Occipital lobe (tissue), 3 donors: ENCODE measurements at places on chromosomes 5 and 9.

GRCh38 chr5:157535042-157535865 is 40.3 kb downstream of the ADAM19 start:
- DNase-seq = no peak

DNA sequence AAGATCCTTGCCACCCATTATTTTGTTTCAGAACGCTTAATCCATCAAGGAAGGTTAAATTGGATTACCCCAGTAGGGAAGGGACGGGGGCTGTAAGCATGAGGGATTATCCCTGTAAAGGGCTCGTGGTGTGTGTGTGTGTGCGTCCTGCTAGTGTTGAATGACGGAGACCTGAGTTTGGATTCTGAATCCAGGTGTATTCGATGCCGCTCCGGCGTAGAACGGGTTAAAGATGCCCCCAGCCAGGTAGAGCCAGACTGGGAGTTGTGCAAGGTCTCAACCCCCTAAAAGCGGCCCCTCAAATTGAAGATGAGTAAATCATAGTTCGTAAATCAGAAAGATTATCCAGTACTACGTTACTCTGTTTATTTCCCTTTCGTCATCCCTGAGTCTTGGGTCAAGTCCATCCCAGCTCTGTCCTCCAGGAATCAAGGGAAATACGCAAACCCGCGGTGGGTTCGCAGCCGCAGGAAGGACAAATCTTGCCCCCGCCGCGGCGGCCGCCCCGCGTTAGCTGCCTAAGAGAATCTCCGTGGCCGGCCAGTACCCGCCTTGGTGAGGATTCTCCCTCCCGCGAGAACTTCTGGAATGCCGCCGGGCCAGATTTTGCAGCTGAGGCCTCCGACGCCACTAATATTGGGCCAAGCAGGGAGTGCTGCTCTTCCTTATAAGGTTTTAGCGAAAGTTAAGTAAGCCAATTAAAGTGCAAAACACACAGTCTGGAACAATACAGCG is 586 bp upstream of the MTAP start:
- DNase-seq = peak; percentile 63

DNA sequence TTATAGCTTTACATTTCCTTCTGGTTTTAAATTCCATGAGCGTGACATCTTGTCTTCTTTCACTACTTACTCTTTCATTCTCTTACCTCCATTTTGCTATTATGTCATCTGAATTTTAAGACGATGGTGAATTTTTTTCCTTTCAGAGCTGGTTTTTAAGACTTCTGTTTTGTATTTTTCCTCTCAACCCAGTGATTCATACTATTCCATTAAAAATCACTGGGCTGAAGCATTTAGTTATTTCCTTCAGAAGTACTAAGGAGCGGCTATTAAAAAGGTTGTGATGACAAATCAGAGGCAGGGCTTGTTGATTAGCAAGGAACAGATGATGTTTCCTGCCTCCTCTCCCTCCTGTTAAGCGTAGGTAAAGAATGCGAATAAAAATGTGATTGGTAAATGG is 16.5 kb downstream of the AGXT2 start:
- DNase-seq = no peak

DNA sequence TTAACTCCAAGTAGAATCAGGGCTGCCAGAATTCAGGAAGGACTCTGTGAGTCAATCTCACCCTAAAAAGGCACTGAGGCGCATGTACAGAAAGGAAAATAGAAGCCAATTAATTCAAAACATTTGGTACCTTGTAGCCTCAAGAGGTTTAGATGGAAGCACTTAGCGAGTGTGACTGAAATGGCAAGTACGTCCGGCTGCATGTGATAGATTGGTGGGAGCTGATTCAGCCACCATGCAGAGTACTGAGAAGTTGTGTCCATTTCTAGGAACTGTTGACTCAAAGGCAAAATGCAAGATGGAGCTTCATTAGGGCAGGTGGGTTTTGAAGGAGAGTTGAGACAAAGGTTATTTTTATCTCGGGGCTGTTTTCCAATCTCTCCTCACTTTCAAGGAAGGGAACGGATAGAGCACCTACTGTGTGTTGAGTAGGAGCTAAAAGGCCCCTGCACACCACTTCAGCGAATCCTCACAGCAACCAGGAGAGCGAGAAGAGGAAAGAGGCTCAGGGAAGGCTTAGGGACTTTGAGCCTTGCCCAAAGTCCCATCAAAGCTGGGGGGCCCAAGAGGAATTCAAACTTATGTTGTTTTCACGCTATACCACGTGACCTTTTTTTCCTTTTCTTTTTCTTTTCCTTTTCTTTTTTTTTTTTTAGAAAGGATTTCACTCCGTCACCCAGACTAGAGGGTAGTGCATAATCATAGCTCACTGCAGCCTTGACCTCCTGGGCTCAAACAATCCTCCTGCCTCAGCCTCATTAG is 34.6 kb upstream of the CPEB4 start:
- DNase-seq = no peak

DNA sequence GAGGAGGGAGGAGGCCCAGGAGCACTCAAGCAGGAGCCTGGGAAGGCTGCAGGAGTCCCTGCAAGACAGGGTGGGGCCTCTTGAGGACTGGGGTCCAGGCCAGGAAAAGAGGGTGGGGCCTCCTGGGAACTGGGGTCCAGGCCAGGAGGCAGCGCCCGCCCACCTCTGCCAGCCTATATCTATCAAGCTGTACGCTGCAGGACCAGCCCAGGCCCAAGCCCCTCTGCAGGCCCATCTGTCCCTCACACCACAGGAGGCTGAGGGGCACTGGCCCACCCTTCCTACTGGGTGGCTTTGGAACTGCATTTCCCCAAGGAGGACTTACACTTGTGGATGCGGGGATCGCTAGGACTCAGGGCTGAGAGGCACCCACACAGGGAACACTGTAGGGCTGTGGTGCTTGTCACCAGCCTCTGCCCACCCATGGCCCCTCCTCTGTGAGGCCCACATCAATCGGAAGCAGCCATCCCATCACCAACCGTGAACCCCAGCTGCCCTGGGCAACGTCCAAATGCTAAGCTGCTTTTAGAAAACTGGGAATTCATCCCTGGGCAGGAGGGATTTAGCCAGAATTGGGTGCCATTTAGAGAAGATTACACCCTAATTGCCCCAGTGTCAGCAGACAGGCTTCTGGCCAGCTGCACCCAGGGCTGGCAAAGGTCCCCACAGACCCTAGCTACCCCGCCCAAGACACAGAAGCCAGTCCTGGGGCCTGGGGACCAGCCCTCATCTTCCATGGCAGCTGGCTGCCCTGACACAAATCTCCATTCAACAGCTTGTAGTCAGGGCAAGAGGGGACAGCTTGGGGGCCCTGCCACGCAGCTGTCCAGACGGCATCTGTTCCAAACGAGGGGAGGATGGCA is 15.3 kb downstream of the BICD2 start:
- DNase-seq = no peak

DNA sequence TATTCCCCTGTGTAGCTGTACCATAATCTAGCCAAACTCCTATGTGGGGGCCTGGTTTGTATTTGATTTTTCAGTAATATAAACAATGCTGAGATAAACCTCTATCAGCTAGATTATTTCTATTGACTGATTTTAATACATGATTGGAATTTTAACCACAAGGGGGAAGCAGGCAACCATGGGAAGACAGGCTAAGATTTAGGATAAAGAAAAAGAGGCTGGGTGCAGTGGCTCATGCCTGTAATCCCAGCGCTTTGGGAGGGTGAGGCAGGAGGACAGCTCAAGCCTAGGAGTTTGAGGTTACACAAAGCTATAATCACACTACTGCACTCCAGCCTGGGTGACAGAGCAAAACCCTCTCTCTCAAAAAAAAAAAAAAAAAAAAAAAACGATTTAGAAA is 18.1 kb upstream of the GPX3 start:
- no peak for DNase-seq

DNA sequence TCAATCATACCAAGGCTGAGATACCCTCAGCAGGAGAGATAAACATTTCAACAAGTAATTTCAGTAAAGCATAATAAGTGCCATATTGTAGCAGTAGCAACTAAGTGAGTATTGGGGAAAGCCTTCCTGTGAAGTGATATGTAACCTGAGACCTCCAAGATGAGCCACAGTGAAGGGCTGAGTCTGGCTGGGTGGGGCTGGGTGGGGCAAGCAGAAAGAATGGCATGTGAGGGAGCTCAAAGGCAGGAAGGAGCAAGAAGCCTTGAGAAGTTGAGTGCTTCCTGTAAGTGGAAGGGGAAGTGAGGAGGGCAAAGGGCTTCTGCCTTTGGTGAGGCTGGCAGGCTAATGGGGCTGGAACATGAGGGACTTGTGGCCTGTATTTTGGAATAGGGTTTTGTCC is 19.7 kb upstream of the ASTN2 start:
- DNase-seq = no peak

- DNase-seq = no peak
Observed at GRCh38 chr5:173745123-173745522, 128.7 kb upstream of the BOD1 start.

DNA sequence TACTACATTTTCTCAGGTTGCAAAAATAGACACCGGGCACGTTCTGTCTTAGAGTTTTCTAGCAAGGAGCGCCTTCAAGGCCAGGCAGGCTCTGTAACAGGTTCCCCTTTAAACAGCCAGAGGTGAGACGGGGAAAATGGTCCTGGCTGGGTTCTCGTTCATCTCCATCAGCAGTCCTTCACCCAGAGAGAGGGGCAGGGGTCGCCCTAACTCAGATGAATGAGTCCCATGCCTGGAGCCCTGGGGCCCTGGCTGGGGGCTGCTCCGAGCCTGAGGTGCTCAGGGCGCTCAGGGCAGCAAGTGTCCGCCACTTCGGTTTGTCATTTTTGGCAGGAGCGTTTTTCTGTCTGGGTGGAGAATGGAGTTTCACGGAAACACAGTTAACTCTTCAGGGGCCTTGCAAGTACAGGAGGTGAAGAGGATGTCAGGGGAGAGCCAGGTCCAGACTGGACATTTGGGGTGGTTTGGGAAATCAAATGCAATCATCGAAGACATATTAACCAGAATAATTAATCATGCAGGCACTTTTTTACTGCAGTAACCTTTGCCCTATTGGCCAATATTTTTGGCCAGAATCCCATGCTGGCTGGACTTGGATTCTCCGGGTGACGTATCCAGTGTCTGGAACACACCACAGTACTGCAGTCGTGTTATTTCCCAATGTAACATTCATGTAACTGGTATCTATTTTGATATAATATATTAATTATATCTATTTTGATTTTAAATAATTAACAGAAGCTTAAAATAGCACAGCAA is 2.9 kb downstream of the NTNG2 start:
- DNase-seq = no peak

DNA sequence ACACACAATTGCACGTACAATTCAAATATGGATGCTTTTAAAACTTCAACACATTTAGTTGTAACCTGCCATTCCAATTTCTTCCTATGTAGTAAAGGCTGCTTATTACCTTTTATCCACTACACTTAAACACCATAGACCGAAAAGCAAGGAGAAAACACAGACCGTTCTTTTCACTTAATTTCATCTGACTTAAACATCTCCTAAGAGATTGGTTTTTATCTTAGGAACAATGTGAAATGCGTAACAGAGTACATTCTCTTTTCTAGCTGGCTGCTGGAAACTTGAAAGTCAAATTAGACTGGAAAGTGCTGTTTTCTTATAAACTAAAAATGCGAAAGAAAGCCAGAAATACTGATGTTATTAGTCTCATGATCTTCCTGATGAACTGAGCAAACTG is 241.8 kb downstream of the MLLT3 start:
- no peak for DNase-seq

DNA sequence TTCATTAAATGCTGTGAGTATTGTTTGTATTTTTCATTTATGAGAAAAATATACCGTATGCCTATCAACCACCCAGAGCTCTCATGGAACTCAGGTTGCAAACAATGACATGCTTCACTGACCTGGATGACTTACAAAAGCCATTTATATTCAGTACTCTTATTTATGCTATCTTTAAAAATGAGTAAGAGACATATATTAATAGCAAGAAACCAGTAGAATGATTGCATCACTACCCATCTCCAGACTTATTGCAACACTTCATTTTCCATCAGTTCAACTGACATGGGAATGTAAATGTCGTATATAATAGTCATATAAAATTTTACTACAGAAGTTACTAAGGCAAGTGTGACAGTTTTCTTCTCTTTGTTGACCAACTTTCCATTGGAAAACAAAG is 69.1 kb downstream of the OTP start:
- DNase-seq = no peak

- no peak for DNase-seq
Observed at GRCh38 chr9:109806506-109807115, 26.6 kb downstream of the PALM2AKAP2 start.

- DNase-seq = no peak
Observed at GRCh38 chr9:109319626-109320241, 1.1 kb downstream of the EPB41L4B start.

DNA sequence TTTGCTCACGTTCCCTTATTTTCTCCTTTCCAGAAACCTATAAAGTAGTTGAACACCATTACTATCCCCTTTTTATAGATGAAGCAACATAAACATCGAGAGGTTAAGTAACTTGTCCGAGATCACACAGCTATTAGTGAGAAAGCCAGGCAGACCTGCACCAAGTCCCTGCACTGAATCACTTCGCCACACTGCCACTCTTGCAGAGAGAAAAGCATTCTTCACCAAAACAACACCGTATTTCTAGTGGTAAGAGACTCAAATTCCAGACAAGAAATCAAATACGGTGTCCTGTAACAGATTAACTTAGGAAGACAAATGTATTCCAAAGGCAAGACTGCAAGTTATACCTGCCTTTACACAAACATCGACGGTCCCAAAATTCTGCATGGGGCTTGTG is 82.0 kb upstream of the DMRT1 start:
- no peak for DNase-seq

- DNase-seq = no peak
Observed at GRCh38 chr9:2955575-2955974, 111.7 kb upstream of the PUM3 start.

- DNase-seq = no peak
Observed at GRCh38 chr5:7434914-7435313, 39.0 kb downstream of the ADCY2 start.

- DNase-seq = no peak
Observed at GRCh38 chr5:135491552-135492318, 39.6 kb upstream of the TIFAB start.
